ENCODE measurements at places on chromosomes 12 and 14. TPM values are rescaled to one million over a fixed set of nuclear protein-coding genes. Genes with fewer than 3 reads are reported as not detected.

Gene SLC25A21
- total RNA-seq = 0.18 TPM

Gene LIN7A
- total RNA-seq = 1.4 TPM

Gene LMNTD1
- total RNA-seq = not detected

Gene BTBD7
- 41.0 TPM for total RNA-seq

Gene CYP27B1
- total RNA-seq = 5.8 TPM

DNA sequence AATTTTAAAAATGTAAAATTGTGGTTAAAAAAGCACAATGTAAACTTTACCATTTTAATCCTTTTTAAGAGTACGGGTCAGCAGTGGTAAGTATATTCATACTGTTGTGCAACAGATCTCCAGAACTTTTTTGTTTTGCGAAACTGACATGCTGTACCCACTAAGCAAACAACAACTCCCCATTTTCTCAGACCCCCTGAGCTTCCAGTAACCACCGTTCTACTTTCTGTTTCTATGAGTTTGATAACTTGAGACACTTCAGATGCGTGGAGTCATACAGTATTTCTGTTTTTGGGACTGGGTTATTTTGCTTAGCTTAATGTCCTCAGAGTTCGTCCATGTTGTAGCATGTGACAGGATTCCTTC is 38.0 kb downstream of the CHST11 start:
- no peak overlapping the region for H3K4me3 ChIP-seq
- H3K27me3 ChIP-seq = no peaks in the 10 kb centered on the region
- H3K36me3 ChIP-seq = no peaks in the 10 kb centered on the region
- no peak overlapping the region for H3K27ac ChIP-seq
- no peak for DNase-seq
- H3K4me1 ChIP-seq = no peaks in the 10 kb centered on the region

- H3K27ac ChIP-seq = no peak overlapping the region
- H3K27me3 ChIP-seq = no peaks in the 10 kb centered on the region
- H3K4me3 ChIP-seq = no peak overlapping the region
- H3K36me3 ChIP-seq = no peaks in the 10 kb centered on the region
- no peak for DNase-seq
Measured at GRCh38 chr12:5493018-5493417, 61.1 kb downstream of the NTF3 start.

DNA sequence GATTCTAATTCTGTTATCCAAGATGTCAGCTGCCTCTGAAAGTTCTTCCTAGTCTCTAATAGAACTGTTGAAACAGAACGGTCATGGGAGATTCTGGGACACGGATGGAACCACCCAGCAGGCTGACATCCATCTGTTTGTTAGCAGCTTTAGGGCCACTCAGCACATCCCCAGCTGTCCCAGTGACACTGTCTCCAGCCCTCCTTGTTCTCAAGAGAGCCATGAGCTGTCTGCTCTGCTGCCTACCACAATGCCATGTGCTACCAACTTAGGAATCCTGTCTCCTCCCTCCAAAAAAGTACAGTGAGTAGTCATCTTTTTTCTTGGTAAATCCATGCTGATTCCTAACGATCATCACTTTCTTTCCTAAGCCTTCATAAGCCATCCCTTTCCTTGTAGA is 130.5 kb downstream of the ZFP36L1 start:
- no peaks in the 10 kb centered on the region for H3K27me3 ChIP-seq
- H3K4me3 ChIP-seq = no peak overlapping the region
- no peaks in the 10 kb centered on the region for H3K36me3 ChIP-seq
- no peak overlapping the region for H3K27ac ChIP-seq
- peaks cover 32% of the 10 kb centered on the region for H3K4me1 ChIP-seq
- no peak for DNase-seq

DNA sequence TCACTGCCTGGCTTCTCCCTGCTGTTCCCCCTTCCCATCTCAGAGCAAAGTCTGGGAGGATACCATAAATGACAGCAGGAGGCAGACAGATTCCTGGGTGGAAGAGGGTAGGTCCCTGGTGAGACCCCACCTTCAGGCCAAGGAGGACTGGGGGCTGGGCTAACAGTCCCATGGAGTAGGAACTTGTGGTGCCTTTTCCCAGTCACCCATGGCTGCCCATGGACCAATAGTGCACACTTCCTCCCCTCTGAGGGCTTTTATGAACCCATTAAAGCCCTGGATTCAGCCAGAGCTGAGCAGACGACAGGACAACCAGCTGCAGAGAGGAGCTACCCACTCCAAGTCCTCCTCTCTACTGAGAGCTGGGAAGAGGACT is 36.6 kb upstream of the OR5AU1 start:
- DNase-seq = no peak
- no peaks in the 10 kb centered on the region for H3K27me3 ChIP-seq
- H3K4me3 ChIP-seq = no peak overlapping the region

DNA sequence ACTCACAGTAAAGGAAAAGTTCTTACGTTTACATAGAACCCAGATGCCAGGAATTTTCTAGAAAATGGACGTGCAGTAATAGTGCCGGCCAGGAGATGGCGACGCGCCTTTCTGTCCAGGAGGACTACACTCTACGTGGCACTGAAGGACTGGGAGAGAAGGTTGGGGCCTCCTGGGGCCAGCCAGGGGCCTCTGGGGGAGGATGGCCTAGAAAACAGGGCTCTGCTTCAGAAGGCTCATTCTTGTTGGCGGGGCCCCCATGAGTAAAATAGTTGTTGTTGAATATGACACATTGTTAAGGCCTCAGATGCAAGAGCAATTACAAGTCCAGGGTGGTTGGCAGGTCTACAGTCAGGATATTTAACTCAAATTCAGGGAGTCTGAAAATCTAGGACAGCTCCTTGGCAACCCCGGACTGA is 120.1 kb upstream of the MAX start:
- no peaks in the 10 kb centered on the region for H3K4me1 ChIP-seq
- H3K27ac ChIP-seq = no peak overlapping the region

DNA sequence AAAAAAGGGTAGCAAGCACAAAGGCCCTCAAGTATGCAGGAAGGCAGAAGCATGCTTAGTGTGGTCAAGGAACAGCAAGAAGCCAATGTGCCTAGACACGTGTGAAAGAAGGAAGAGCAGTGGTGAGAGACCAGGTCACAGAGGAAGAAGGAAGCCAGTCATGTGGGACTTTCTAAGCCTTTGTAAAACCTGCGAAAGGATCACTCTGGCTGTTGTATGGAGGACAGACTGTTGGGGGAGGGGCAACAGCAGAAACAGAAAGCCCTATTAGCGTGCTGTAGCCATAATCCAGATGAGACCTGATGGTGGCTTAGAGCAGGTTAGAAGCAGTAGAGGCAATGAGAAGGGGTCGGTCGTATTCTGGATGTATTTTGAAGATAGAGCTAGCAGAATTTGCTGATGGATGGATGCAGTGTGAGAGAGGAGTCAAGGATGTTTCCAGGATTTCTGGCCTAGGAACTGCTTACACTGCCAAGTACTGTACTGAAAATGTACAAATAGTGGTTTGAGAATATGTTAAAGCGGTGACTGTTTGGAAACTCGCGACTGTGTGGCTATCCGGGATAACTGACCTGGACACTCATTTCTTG is 5.7 kb upstream of the MLF2 start:
- H3K27ac ChIP-seq = no peak overlapping the region
- H3K4me3 ChIP-seq = no peak overlapping the region
- no peaks in the 10 kb centered on the region for H3K27me3 ChIP-seq
- H3K4me1 ChIP-seq = peaks cover 12% of the 10 kb centered on the region

GRCh38 chr14:76115010-76115422 is 36.7 kb upstream of the GPATCH2L start:
- H3K4me3 ChIP-seq = no peak overlapping the region
- no peaks in the 10 kb centered on the region for H3K36me3 ChIP-seq
- H3K4me1 ChIP-seq = no peaks in the 10 kb centered on the region
- DNase-seq = no peak
- H3K27me3 ChIP-seq = peaks cover 4% of the 10 kb centered on the region
- no peak overlapping the region for H3K27ac ChIP-seq

- peaks cover 5% of the 10 kb centered on the region for H3K4me1 ChIP-seq
- no peak overlapping the region for H3K4me3 ChIP-seq
- DNase-seq = no peak
- no peak overlapping the region for H3K27ac ChIP-seq
- no peaks in the 10 kb centered on the region for H3K27me3 ChIP-seq
Measured at GRCh38 chr14:54102530-54102929, 145.9 kb upstream of the BMP4 start.

DNA sequence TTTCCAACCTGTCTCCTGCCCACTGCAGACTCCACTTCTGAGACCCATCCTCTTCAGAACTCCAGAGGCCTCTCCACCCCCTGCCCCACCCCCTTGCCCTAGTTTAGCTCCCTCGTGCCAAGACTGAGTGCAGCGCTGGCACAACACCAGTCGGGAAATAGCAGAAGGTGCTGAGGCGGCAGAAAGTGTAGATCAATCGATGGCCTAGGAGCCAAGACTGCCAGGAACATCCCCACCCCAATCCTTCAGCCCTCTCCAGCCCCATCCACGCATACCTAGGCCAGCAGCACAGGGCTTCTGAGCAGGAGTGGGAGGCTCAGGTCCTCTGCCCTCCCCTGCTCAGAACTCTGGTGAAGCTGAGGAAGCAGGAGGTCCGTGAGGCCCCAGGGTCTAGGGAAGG is 1.1 kb downstream of the CPNE6 start:
- no peak for DNase-seq
- no peak overlapping the region for H3K4me3 ChIP-seq
- H3K27me3 ChIP-seq = no peaks in the 10 kb centered on the region
- no peak overlapping the region for H3K27ac ChIP-seq
- H3K4me1 ChIP-seq = no peaks in the 10 kb centered on the region

GRCh38 chr14:34014936-34015335 is 64.1 kb upstream of the EGLN3 start:
- no peak overlapping the region for H3K4me3 ChIP-seq
- no peaks in the 10 kb centered on the region for H3K4me1 ChIP-seq
- no peak for DNase-seq
- no peaks in the 10 kb centered on the region for H3K36me3 ChIP-seq

GRCh38 chr12:1356285-1356684 is 238.1 kb downstream of the FBXL14 start:
- DNase-seq = no peak
- H3K4me1 ChIP-seq = no peaks in the 10 kb centered on the region
- H3K4me3 ChIP-seq = no peak overlapping the region
- H3K27me3 ChIP-seq = no peaks in the 10 kb centered on the region
- no peaks in the 10 kb centered on the region for H3K36me3 ChIP-seq

DNA sequence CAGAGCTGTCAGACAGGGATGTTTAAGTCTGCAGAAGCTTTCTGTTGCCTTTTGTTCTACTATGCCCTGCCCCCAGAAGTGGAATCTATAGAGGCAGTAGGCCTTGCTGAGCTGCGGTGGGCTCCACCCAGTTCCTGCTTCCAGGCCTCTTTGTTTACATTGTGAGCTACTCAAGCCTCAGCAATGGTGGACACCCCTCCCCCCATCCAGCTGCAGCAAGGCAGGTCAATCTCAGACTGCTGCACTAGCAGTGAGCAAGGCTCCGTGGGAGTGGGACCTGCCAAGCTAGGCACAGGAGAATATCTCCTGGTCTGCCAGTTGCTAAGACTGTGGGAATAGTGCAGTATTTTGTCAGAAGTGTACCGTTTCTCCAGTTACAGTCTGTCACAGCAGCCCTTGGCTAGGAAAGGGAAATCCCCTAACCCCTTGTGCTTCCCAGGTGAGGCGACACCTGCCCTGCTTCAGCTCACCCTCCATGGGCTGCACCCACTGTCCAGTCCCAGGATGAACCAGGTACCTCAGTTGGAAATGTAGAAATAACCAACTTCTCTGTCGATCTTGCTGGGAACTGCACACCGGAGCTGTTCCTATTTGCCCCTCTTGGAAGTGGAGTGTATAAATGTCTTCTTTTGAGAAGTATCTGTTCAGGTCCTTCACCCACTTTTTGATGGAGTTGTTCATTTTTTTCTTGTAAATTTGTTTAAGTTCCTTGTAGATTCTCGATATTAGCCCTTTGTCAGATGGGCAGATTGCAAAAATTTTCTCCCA is 213.5 kb upstream of the SLC38A2 start:
- no peaks in the 10 kb centered on the region for H3K27me3 ChIP-seq
- H3K4me1 ChIP-seq = no peaks in the 10 kb centered on the region
- H3K36me3 ChIP-seq = no peaks in the 10 kb centered on the region

- no peak overlapping the region for H3K4me3 ChIP-seq
- DNase-seq = no peak
- no peaks in the 10 kb centered on the region for H3K27me3 ChIP-seq
- H3K4me1 ChIP-seq = no peaks in the 10 kb centered on the region
Measured at GRCh38 chr14:21735639-21736307, 62.2 kb upstream of the OR4E1 start.

GRCh38 chr14:93086441-93087055 is 29.2 kb downstream of the ITPK1 start:
- H3K4me3 ChIP-seq = no peak overlapping the region
- peaks cover 2% of the 10 kb centered on the region for H3K4me1 ChIP-seq
- no peaks in the 10 kb centered on the region for H3K36me3 ChIP-seq
- no peak for DNase-seq
- no peaks in the 10 kb centered on the region for H3K27me3 ChIP-seq

DNA sequence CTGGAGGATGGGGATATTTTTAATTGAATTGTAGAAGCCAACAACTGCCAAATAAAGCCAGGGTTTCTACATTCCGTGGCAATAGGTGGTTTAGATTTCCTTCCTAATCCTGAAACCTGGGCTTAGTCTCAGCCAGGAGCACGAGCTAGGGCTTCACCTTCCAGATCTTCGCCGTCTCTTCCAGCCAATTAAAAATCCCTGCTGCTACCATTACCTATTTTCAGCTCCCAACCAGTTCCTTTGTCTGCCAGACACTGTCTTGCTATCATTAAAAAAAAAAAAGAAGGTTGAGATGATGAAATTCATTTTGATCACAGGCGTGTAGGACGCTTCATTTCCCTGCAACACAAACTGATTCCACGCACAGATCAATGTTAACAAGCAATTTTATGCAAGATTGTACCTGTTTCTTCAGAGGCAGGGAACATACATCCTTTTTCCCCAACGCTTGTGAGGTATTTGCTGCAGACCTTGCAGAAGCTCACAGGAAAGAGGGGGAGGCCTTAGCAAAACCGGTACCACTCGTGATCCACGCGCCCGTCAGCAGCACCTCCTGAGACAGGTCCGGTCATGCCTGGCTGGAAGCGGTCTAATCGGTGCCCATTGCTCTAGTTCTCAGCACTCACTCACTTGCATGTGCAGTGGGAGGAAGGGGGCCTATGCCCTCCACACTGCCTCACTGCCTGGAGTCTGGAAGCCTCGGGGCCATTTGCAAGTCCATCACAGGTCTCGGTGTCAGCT is 65.1 kb downstream of the SLC6A12 start:
- no peaks in the 10 kb centered on the region for H3K4me1 ChIP-seq
- no peaks in the 10 kb centered on the region for H3K36me3 ChIP-seq
- H3K4me3 ChIP-seq = no peak overlapping the region
- H3K27me3 ChIP-seq = no peaks in the 10 kb centered on the region
- DNase-seq = no peak
